Colonic mucosa (tissue), 4 donors: ENCODE measurements at places on chromosomes 1 and 21. TPM values are rescaled to one million over a fixed set of nuclear protein-coding genes. Genes with fewer than 3 reads are reported as not detected.

Gene SFN
- total RNA-seq, result 239 TPM

Gene FLG2
- not detected for total RNA-seq

Gene B3GALT2
- 0.57 TPM for total RNA-seq

Gene ALPL
- total RNA-seq, result 1.7 TPM

Gene DNAH14
- total RNA-seq, result 9.6 TPM

Gene YBX1
- 471 TPM for total RNA-seq

Gene KCNJ9
- total RNA-seq, result 0.30 TPM

Gene NBPF3
- 8.0 TPM for total RNA-seq

Gene DISP3
- 0.10 TPM for total RNA-seq

Gene KCNE2
- total RNA-seq, result 0.24 TPM

Gene ADAMTSL4
- total RNA-seq, result 4.9 TPM

Gene IL24
- not detected for total RNA-seq

Gene TPTE
- not detected for total RNA-seq

Gene CFHR5
- total RNA-seq, result not detected

Gene PPIAL4G
- total RNA-seq, result not detected

Gene TAS1R1
- total RNA-seq, result not detected

Gene ZBTB8A
- 7.1 TPM for total RNA-seq

Gene KIF1B
- total RNA-seq, result 39.7 TPM

Gene NKAIN1
- 0.20 TPM for total RNA-seq

Gene RNF187
- 97.5 TPM for total RNA-seq

Gene PM20D1
- not detected for total RNA-seq

Gene TMOD4
- total RNA-seq, result not detected

Gene BARHL2
- not detected for total RNA-seq

Gene ZNF648
- not detected for total RNA-seq

Gene DMBX1
- total RNA-seq, result not detected

Gene NR1I3
- not detected for total RNA-seq

Gene TCEA3
- total RNA-seq, result 133 TPM

Gene CELA3A
- 25.0 TPM for total RNA-seq

Gene OXCT2
- 1.2 TPM for total RNA-seq
